NCI-H774 (cell line): ENCODE measurements at places on chromosomes 5 and 9.
A peak's percentile ranks its signal among the peaks of the same experiment; 100 is the strongest.

DNA sequence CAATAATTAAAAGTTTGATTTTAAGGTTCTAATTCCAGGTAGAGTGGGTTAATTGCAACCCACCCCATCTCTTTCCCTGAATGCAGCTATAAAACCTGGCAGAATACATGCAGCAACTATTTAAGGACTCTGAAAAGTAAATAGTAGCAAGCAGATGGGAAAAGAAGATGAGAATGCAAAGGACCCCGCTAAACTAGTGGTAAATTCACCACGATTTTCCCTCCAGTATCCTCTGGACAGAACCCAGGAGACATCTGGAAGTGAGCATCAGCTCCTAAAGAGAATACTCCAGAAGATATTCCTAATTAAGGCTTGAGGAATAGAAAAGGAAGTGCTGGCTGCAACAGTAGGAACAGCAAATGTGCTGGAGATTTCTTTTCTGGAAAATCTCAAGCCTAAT lies 170.9 kb downstream of the FRMD3 start:
- no peak for DNase-seq

DNA sequence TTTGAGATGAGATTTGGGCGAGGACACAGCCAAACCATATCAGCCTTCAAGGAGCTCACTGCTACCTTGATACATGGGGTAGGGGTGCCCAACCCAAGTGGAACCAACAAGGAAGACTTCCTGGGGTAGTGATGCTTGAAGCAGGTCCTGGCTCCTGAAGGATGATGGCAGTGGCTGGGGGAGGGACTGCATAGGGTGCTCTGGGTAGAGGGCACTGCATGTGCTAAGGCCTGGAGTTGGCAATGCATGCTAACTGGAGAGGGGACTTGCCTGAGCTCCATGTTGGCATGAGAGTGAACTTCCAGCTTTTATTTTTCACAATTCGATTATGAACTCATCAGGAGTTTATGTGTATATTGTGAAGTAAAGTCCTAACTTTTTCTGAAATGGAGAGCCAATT lies 58.6 kb upstream of the FRRS1L start:
- DNase-seq: no peak

DNA sequence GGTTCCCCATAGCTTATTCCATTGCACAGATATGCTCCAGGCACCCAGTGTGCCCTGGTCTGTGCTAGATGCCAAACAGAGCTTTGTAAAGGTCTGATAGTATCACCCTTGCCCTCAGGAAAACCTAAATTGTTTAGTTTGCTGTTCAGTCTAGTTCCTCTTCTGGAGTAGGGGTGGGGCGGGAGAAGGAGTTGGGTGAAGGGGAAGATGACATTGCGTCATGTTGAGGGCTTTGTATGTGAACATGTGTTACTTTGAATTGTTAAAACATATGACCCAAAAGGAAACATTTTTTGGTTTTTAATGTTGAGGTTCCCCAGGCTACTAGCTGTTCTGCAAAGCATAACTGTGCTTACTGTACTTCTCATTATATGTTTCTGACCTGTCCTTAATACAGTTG lies 40.6 kb downstream of the HACD4 start:
- DNase-seq: no peak

DNA sequence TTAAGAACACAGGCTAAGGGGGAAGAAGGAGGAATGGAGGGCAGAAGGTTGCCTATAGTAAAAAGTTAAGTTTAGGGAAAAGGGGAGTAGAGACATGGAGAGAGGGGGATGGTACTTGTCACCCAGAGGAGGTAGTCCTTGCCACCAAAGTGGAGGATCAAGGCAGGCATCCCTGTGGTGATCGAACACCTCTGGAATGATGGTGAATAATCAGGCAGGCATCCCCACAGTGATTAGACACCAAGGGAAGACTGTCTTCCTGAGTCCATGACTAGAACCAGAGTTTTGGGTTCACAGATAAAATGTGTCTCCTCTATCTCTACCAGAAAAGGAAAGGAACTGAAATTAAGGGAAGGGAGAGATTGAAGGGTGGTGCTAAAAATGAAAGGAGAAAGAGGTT lies 19.2 kb upstream of the HMGCS1 start:
- no peak for DNase-seq

DNA sequence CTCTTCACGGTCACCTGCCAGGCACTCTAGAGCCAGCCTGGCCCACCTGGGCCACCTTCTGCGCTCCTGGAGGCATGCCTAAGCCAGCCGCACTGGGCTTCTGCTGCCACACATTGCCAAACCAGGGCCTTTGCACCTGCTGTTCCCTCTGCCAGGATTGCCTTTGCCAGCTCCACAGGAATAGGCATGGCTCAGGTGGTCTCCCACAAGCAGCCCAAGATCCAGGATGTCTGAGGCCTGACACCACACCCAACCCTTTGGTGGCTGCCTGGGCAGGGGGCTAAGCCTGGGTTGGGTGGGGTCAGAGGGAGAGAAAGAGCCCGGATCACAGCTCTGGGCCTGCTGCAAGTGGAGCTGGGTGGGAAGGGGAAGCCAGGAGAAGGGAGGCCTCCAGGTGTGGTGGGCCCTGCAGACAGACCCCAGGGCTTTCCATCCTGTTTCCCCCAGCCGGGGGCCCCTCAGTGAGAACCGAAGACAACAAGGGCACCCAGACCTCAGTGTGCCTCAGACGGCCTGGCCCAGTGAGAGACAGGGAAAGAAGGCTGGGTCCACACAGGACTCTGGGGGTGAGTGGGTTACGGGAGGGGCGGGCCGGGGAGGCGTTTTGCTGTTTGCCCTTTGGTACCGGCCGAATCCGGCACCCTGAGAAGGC lies 672 bp upstream of the SUSD3 start:
- DNase-seq: no peak

GRCh38 chr9:122797316-122798063 lies 2.4 kb upstream of the OR1K1 start:
- no peak for DNase-seq

DNA sequence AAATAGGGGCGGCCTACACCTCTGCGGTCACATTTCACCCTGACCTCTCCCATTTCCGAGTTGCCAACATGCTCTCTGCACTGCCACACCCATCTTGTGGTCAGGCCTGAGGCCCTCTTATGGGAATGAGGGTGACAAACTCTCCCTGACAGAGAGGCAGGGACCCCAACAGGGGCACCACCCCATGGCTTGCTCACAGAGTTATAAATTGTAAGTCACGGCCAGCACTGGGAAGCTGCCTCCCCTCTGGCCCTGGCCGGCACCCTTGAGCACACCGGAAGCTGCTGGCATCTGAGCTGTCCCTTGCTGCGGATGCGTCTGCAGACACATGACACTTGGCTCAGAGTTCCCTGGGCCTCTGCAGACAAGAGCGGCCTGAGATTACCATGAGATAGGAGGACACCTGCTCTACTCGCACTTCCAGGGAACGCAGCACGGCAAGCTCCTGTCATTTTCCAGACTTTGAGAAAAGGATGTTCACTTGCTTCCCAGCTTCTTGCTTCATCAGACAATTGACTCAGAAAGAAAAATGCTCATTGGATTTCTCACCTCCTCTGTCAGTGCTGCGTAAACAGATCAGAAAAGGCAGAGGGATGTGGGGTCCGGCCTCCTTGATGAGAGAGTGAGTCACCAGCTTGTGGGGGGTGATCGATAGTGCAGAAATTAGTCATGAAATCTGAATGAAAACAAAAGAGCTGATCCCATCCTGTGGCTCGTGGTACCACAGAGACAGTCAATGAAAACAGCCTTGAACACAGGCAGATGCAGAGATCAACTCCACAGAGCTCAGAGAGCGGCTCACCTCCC lies 269.8 kb downstream of the SYK start:
- DNase-seq: no peak

DNA sequence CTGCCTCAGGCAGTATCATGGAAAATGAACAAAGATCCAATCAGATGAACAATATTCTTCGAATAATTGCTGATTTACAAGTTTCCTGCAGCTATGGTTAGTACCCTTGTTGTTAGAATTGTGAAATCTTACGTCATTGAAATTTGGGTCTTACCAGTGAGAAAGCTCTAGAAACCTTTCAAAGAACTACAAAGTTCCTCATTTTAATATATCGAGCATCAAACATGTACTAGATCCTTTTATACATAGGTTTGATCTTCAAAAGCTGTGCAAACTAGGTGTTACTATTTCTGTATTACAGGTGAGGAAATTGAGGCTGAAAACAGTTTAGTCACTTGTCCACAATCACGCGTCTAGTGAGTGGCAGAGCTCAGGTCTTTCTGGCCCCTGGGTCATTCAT lies 43.7 kb upstream of the ANGPTL2 start:
- no peak for DNase-seq

DNA sequence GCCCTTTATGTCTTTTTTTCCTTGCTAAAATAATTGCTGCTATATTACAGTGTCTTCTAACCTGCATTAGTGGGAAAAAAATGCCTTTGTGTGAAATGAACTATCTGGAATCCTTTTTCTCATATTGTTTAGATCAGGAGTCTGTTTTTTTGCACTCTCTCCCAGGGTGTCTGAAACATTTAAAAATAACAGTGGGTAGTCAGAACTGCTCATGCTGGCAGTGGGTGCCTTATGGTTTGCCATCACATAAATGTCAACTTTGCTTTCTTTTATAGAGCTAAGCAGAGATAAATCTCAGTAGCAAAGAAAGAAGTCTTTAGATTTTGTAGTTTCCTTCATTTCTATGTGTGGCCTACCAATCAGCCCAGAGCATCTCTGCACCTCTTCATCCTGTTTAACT lies 347.8 kb upstream of the RGMB start:
- no peak for DNase-seq

DNA sequence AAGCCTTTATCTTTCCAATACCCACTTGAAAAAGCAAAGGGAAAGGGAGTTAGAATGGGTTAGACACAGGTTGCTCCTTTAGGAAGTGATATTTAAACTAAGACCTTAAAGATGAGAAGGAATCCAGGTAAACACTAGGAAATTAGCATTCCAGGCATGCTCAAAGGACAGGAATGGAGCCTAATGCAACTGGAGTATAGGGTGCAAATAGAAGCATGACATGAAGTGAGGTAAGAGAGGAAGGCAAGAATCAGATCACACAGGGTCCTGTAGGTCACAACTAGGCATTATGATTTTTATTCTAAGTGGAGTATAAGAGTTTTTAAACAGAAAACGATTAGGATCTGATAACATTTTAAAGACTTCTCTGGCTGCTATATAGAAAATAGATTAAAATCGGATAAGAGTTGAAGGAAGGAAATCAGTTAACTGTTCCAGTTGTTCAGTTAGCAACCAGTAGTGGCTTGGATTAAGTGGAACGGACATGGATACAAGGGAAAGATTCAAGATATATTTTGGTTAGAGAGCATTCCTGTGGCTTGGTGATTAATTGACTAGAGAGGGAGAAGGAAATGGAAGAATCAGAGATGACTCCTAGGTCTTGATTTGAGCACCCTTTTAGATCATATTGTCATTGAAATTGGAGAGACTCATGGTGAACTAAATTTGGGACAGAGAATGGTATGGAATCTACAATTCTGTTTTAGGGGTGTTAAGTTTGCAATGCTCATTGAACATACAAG lies 95.9 kb downstream of the FBXO4 start:
- no peak for DNase-seq

DNA sequence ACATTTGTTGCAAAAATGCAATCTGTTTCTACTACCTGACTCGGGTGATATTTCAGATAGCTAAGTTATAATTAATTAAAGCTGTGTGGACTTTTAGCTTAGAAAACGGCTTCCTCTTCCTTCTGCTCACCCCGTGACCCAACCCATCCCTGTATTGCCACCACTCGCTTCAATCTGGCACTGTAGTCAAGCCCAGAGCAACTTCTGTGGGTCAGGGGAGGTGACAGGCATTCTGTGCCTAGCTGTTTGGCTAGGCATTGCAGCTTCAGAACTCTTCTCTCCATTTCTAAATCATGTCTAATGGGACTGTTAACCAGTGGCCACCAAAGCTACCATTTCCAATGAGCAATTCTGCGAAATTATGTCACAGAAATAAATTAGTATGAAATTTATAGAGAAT lies 179.7 kb upstream of the TLX3 start:
- no peak for DNase-seq

- no peak for DNase-seq
Measured at GRCh38 chr9:70811638-70812037, 309.8 kb downstream of the TRPM3 start.

DNA sequence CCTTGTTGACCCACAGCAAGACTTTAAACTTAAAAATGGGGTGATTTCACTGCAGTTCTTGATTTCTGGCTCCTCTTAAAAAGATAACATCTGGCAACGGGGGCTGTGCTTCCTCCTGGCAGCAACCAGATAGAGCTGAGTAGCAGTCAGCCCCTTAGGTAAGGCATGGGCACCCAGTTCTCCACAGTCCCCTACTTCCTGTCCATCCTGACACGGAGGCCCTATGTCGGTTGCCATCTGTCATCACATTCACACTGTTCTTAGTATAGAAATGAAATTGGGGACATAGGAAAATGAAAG lies 11.7 kb downstream of the CD74 start:
- no peak for DNase-seq

GRCh38 chr9:128061275-128061960 lies 5.7 kb downstream of the NAIF1 start:
- no peak for DNase-seq

GRCh38 chr5:151196556-151197290 lies 27.2 kb downstream of the CCDC69 start:
- DNase-seq: no peak

- DNase-seq: no peak
Measured at GRCh38 chr5:106205916-106206571, 1464.7 kb downstream of the EFNA5 start.

- DNase-seq: peak; percentile 30
Measured at GRCh38 chr9:89593727-89594427, 10.9 kb upstream of the GADD45G start.

DNA sequence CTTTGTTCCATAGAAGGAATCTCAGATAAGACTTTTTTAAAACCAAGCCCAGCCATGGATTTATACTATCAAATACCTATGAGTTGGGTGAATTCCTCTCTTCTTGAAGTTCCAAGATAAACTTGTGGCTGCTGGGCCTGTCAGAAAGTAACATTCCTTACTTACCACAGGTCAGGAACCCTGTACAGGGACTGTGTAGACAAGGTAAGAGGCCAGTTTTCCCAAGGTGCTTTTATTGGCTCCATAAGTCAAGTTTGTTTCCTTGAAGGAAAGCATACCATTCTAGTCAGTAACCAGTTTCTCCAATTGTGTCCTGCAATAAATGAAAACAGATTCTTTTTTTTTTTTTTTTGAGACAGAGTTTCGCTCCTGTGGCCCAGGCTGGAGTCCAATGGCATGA lies 8.8 kb upstream of the CLTB start:
- DNase-seq: no peak

GRCh38 chr5:77560677-77561263 lies 68.7 kb upstream of the WDR41 start:
- DNase-seq: peak; percentile 42

DNA sequence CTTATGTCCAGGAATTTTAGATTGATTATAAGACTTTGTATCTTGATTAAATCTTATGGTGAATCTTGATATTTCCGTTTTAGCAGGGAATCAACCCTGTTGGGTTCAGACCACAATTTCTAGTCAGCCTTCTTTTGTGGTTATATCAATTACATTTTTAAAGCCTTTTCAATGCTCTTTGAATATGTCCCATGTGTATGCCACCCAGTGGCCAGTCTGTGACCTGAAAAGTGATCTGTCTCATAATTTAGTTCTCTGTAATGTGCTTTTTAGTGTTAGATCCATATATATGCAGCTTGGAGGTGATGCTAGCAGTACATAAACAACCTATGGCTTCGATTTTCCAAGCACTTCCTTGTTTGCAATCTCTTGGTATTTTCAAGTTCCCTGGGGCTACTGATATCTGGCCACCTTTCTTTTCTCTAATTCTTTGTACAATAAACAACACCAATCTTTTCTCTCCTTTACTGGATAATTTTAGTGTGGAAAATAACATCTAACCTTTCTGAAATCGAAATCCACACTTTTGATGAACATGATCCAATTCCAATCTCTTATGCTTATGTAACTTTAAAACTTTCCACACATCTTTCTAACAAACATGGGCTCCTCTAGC lies 28.8 kb downstream of the PDE8B start:
- no peak for DNase-seq

- no peak for DNase-seq
Measured at GRCh38 chr9:86303316-86303975, 21.1 kb upstream of the ISCA1 start.
